ENCODE measurements at places on chromosomes 12 and 14.

DNA sequence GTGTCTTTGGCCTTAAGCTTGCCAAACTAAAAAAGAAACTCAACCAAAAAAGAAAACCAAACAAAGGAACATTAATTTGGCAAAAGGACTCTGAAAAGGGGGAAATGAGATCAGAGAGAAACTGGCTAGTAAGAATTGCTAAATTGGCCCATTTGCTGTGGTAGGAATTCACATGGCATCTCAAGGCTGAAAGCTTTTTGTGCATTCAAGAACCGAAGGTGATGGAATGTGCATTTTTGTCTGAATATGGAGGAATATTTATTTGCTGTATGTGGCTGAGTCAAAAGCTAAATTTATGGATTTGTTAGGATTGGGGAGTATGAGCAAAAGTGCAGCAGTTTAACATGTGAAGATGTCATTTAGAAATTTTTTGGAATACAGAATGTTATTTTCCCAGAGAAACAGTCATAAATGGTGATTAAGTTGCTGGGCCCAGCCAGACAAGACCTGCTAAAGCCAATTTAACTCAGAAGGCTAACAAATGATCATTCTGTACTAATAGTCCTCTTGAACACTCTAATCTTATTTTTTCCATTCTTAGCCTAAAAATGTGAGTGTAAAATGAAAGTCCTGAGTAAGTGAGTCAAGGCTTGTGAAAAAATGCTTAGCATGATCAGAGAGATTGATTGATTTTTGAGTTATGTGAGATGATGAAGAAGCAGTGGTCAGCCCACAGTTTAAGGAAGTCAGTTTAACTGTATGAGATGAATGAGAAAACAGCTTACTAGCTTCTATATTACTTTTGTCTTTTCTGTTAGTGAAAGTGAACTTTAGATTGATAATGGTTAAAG lies 94.1 kb downstream of the ANO6 start:
- no peak for DNase-seq

- no peak for DNase-seq
Observed at GRCh38 chr14:88750413-88750812, 42.3 kb downstream of the EML5 start.

GRCh38 chr14:73696466-73697400 lies 17.5 kb downstream of the PNMA1 start:
- DNase-seq: no peak

GRCh38 chr14:45426685-45427282 lies 173.8 kb upstream of the MIS18BP1 start:
- DNase-seq: no peak

- no peak for DNase-seq
Observed at GRCh38 chr14:72243309-72244293, 311.4 kb downstream of the RGS6 start.

Data from stimulated activated CD8-positive, alpha-beta memory T cell treated with anti-CD3 and anti-CD28 coated beads, Interleukin-4, amount 100 ng/mL, for 24 hours (primary cell).